HS-27A (cell line): ENCODE measurements at places on chromosomes 16 and 17.

- no peak for DNase-seq
Measured at GRCh38 chr16:67685388-67686112, 18.9 kb downstream of the C16orf86 start.

DNA sequence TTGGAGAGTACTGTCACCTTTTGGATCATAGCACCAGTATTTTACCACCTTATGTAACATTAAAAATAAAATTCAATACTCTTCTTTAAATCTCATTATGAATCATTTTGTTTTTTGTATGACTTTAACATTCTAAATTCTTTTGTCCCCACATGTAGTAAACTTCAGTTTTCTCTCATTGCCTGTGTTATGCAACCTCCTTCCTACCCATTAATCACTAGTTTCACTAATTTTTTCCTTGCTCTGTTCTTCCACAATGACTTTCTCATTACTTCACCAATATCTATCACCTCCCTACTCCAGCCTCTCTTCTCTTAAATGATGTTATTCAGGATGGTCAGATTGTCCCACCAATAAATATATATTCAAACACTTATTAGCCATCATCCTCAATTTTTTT is 68.7 kb downstream of the TTC19 start:
- DNase-seq: no peak

GRCh38 chr16:81273223-81273950 is 34.9 kb downstream of the BCO1 start:
- no peak for DNase-seq

DNA sequence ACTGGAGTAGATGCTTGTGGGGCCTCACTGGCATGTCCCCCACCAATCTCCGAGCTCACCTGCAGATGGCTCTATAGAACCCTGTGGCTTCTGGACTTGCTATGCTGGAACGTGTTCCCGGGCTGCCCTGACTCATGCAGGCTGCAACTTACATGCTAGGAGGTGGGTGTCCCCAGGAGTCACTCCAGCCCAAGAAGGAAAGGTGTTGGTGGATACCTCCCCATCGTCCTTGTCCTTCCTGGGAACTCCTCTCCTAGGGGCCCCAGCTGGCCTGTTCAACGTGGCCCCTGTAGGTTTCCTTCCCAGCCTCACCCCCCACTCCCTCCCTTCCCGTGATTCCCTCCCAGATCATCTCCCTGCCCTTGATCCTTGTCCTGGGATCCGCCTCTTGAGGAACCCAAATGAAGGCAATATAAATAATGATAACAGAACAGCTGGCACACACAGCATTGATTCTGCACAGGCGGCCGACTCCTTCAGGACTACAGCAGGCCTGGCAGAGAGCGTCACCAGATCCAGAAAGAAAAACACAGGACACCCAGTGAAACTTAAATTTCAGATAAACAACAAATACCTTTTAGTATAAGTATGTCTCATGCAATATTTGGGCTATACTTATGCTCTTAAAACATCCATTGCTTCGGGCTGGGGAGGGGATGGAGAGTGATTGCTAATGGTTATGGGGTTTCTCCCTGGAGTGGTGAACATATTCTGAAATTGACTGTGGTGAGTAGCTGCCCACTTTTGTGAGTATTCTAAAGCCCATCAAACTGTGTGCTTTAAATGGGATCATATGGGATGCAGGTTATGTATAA is 221.1 kb upstream of the GSE1 start:
- DNase-seq: no peak

DNA sequence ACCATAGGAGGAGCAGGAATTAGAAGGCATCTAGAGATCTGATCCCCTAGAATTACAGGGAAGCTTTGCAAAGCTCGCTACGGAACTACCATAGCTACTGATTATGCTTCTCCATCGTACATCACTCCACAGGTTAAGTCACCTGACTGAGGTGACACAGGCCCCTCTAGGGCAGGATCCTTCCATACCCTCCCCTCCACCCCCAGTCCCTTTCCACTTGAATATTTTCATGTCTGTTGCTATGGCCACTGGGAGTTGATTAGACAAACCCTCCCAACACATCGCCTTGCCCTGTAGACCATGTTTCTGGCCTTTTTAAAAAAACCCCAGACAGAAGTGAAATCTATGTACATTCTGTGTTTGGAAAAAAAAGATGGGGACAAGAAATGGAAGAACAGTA is 287.1 kb downstream of the SOX9 start:
- no peak for DNase-seq
